Stimulated activated CD4-positive, alpha-beta T cell treated with anti-CD3 and anti-CD28 coated beads, TNF-alpha, amount 100 ng/mL, for 1 hour (primary cell): ENCODE measurements at places on chromosomes 11 and 22.
A peak's percentile ranks its signal among the peaks of the same experiment; 100 is the strongest.

DNA sequence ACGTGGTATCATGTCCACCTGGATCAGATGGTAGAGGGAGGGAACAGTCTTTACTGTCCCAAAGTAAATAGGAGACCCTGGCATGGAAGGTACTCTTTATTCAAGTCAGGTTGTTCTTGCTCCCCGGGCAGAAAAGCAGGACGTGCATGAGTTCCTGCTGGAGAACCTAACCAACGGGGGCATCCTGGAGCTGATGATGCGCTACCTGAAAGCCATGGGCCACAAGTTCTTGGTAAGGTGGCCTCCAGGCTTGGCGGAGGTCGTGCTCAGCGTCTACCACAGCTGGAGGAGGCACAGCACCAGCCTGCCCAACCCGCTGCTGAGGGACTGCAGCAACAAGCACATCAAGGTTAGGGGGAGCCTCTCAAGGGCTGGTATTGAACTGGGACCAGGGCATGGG is 48.7 kb downstream of the CABIN1 start:
- no peak for DNase-seq

DNA sequence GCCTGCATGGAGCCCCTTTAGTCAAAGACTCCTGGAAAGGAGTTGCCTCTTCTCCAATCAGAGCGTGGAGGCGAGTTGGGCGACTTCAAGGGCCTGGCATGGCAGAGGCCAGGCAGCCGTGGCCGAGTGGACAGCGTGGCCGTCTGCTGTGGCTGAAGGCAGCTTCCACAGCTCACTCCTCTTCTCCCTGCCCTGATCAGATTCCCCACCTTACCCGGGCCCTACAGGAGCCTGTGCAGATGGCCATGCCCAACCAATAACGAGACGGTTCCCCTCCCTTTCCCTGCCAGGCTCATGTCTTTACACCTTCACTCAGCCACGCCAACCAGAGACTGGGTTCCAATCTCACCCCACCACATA is 20.0 kb upstream of the SLC22A12 start:
- DNase-seq: no peak

- DNase-seq: no peak
Observed at GRCh38 chr11:45670386-45671135, 5.1 kb upstream of the CHST1 start.

GRCh38 chr11:66418168-66418985 is 2.5 kb upstream of the NPAS4 start:
- DNase-seq: peak; percentile 12

- DNase-seq: no peak
Observed at GRCh38 chr11:120021391-120021953, 116.4 kb downstream of the TRIM29 start.

- no peak for DNase-seq
Observed at GRCh38 chr11:128420265-128420664, 167.1 kb downstream of the ETS1 start.

GRCh38 chr11:71452199-71453036 is 585 bp upstream of the NADSYN1 start:
- no peak for DNase-seq

GRCh38 chr11:65558002-65558929 is at the start of gene LTBP3:
Gene LTBP3, minus strand, starts transcription at chr11:65558359. Its CDS starts 400 bp downstream, at chr11:65557959.
- DNase-seq: no peak

GRCh38 chr11:27287205-27287604 is 75.8 kb downstream of the CCDC34 start:
- DNase-seq: no peak

- peak; percentile 46 for DNase-seq
Observed at GRCh38 chr11:12224537-12224893, 114.1 kb downstream of the MICAL2 start.

- no peak for DNase-seq
Observed at GRCh38 chr11:27894552-27894951, 194.3 kb upstream of the BDNF start.

- no peak for DNase-seq
Observed at GRCh38 chr22:30294066-30294465, 4.8 kb upstream of the CASTOR1 start.

DNA sequence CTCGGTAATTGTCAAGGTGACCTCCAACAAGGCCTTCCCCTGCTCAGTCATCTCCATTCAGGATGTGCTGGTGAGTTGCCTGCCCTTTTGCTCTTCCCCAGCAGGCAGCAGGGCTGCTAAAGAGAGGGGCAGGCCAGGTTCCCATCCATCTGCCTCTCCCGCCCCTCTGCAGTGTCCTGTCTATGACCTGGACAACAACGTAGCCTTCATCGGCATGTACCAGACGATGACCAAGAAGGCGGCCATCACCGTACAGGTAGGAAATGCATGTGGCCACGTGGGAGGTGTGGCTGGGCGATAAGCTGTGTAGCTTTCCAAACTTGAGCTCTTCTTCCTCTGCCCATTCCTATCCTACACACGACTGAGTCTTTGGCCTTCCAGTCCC is 4.0 kb downstream of the SIDT2 start:
- DNase-seq: no peak

GRCh38 chr11:37689951-37690350 is 1091.9 kb upstream of the RAG2 start:
- DNase-seq: no peak

DNA sequence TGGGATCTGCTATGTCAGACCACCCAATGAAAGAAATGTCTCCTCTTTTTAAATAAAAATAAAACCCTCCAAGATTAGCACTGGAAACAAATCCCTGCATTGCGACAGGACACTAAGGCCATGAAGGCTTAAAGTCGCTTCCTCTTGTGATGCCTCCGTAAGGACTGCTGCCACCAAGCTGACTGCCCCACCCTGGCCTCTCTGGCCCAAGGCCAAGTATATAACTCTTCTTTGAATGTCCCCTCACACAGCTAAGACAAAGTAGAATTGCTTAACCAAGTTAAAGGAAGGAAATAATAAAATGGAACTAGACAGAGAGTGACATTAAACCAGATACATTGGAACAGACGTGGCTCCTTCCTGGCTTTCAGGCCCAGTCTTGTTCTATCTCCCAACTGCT is 7.5 kb upstream of the NRGN start:
- no peak for DNase-seq

DNA sequence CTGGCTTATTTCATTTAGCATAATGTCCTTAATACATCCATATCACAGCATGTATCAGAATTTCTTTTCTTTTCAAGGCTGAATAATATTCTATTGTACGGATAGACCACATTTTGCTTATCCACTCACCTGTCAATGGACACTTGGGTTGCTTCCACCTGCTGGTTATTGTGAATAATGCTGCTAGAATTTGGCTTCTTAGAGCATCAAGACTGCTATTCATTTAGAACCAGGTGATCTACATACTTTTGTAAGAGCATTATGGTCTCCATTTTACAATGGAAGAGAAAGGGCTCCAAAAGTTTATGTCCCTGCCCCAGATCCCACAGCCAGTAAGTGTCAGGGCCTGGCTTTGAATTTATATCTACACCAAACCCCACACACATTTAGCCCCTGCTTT is 100.7 kb upstream of the CD82 start:
- no peak for DNase-seq

- DNase-seq: no peak
Observed at GRCh38 chr11:86905252-86905651, 49.9 kb downstream of the FZD4 start.
